ENCODE measurements at places on chromosomes 1 and 21. TPM values are rescaled to one million over a fixed set of nuclear protein-coding genes. Genes with fewer than 3 reads are reported as not detected.

The CD84 gene
- total RNA-seq, result not detected

The LRRC3 gene
- total RNA-seq, result 6.8 TPM

The GBP6 gene
- not detected for total RNA-seq

The LCE2B gene
- not detected for total RNA-seq

The MCOLN3 gene
- 7.2 TPM for total RNA-seq

The FABP3 gene
- 19.3 TPM for total RNA-seq

The FAM72B gene
- total RNA-seq, result 15.0 TPM

The GPR157 gene
- total RNA-seq, result 3.9 TPM

The CTH gene
- 35.9 TPM for total RNA-seq

DNA sequence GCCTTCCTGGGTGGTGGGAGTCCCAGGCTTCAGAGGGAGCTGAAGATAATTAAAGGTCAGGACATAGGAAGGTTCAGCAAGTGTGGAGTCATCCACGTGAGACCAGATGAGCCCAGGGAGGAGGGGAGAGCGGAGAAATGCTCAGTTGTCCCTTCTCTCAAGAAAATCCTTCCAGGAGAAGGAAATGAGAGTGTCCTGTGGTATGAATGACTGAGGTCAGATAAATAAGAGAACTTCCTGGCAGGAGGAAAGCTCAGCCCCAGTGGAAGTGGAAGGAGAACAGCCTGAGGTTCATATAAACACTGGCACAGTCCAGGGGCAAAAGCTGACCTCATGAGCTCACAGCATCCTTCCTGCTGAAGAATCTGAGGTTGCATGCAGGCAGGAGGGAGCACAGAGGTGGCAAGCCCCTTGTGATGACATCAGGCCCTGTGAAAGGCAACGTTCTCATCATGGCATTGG lies 97.6 kb downstream of the NAV1 start:
- no peak for DNase-seq

- DNase-seq, result no peak
These were observed 8.7 kb upstream of the TTF2 start for GRCh38 chr1:117051224-117052064.

GRCh38 chr21:18743531-18743930 lies 339.9 kb upstream of the TMPRSS15 start:
- DNase-seq, result no peak

GRCh38 chr1:22313321-22313720 lies 138.3 kb upstream of the ZBTB40 start:
- no peak for DNase-seq

DNA sequence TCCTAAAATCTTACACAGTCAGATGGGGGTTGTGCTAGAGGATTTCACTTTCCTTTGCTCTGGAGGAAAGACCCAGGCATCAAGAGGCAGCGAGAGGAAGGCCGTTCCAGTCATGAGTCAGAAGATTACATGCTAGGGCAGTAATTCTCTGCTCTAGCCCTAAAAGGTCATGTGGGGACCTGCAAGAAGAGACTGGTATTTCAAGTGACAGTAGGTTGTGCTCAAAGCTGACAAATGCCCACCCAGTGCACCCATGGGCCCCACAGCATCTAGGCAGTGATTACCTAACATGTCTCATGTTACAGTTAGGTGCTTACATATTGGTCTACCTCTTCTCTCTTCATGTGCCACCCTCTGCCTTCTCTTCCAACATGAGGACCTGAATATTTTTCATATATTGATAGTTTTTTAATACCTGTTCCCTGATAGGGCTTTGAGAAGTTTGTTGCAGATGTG lies 99.7 kb upstream of the BEND5 start:
- no peak for DNase-seq

GRCh38 chr1:38169121-38169520 lies 122.5 kb upstream of the POU3F1 start:
- DNase-seq, result no peak

DNA sequence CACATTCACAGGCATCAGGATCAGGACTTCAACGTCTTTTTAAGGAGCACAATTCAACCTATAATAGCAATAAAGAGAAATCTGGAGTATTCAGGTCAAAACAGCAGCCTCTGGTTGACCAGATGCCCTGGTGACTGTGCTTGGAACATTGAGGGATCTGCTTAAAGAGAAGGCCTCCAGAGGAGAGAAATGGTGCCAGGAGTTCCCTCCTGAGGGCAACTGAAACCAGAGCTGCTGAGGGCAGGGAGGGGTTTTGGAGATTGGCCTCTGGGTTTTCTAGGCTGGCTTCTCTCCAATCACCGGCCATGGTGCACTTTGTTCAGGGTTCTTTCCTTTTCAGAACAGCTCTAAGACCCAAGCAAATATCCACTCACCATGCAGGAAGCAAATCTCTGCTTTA lies 190.7 kb upstream of the KIAA0040 start:
- DNase-seq, result no peak

GRCh38 chr1:205190845-205191577 lies 20.5 kb downstream of the DSTYK start:
- no peak for DNase-seq

DNA sequence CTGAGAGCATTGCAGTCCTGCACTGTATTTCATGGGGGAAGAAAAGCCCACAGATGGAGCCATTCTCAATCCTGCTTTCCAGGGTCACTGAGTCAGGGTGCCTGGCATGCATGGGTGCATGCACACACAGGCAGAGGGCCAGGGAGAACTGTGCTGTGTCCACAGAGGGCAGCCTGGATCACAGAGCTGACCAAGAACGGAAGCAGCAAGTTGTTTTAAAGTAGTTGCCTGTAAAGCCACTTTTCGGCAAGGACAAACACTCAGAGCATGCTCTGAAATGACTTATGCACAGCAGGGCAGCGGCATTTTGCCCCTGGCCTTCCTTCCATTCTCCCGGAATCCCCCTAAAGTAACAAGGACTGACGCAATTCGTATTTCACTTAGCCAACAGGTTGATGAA lies 3.6 kb downstream of the ERG start:
- DNase-seq, result no peak
